LoVo (cell line): ENCODE measurements at places on chromosomes 1 and 21.

DNA sequence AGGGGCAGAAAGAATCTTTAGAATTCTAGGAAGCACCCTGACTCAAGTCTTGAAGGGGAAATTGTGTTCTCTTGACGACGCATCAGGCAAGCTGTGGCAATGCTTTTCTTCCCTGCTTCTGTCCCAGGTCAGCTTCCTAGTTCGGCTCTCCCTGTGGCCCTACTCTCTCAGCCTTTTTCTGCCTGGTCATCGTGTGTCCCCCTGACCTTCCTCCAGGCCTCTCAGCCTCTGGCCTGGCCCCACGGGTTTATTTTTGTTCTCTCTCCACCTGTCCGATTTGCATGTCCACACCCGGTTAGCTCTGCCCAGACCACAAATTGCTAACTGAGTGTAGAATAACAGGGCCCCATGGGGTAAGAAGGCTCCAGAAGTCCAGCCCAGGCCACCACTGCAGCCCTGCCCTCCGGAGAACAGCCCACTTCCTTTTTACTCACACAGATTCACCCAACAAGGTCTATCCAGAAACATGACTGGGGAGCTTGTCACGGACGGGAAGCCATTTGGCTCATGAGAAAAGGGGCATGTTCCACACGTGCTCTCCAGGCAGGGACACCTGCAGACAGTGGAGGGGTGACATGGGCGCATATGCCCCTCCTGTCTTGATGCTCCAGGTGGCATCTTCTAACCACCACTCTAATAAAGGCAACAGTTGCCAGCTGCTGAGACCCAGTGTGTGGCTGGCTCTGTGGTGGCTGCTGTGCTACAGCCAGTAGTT lies 9.8 kb downstream of the KCNN3 start:
- no peak for DNase-seq

DNA sequence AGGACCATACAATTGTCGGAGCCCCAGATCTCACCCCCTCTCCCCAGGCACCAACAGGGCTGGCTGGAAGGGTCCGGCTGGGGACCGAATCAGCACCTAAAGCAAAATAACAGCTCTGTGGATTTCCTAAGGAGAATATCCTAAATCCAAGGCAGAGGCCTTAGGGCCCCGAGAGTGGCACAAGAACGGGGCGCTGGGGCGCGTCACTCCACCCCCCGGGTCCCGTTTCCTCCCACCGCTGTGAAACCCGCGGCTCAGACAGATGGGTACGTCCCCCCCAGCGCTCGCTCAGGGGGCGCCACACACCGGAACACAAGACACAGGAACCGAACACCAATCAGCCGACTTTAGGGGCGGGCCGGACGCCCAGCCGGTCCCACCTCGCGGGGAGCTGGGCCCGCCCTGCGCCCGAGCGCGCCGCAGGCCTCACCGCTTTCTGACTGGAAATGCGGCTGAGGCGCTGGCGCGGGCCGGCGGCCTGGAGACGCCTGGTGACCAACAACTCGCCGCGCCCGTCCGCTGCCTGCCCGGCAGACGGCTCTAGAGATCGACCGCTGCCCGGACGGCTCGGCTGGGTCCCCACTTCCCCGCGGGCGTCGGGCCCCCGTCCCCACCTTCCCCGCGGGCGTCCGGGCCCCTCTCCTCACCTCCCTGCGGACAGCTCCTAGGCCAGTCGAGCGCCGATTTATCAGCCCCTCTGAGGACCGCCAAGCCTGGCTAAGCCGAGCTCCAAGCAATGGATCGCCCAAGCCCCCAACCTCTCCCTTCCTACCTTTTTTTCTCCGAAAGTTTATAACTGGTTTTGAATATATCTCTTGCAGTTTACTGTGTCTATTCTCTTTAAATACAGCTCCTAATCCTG lies at the start of gene HFM1:
Gene HFM1, minus strand, starts transcription at position 687 of the 862 bp plus-strand sequence. CDS start 3,755 bp downstream, outside the sequence.
- peak; percentile 82 for DNase-seq

DNA sequence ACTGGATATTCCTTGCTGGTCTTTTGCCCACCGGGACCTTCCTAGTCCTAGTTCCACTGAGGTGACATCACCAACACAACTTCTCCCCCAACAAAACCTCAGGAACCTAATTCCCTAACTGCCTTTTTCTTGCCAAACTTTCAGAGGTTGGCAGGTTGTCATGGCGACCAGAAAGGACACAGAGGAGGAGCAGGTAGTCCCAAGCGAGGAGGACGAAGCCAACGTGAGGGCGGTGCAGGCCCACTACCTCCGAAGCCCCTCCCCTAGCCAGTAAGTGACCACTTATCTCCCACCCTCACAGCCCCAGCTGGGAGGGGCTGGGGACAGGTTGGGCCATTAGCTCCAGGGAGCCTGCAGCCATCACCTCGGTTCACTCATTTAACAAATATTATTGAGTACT lies 815 bp downstream of the STYXL2 start:
- DNase-seq = no peak

GRCh38 chr1:84264961-84265360 lies 36.5 kb upstream of the SAMD13 start:
- DNase-seq = no peak

- no peak for DNase-seq
These were observed 152.4 kb downstream of the HLX start for GRCh38 chr1:221031458-221032203.

- no peak for DNase-seq
These were observed 50.6 kb downstream of the NRIP1 start for GRCh38 chr21:15014221-15014620.

GRCh38 chr21:44440241-44441040 lies 14.9 kb upstream of the LRRC3 start:
- DNase-seq = no peak

DNA sequence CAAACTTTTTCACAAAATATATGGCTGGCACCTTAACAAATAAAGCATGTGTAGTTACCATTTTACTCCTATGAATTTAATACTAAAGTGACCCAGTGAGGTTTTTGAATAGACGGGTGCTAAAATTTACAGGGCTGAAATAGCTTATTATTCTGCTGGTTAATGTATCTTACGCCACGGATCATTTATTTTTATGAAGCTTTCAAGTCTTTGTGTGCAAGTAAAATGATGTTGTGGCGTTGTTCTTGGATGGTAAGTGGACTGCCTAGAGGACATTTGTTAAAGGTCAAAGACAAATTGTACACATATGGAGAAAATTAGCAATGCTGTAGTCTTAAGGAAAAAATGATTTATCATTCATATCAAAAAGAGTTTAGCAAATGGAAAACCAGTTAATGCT lies 22.8 kb downstream of the INSL5 start:
- DNase-seq = no peak

DNA sequence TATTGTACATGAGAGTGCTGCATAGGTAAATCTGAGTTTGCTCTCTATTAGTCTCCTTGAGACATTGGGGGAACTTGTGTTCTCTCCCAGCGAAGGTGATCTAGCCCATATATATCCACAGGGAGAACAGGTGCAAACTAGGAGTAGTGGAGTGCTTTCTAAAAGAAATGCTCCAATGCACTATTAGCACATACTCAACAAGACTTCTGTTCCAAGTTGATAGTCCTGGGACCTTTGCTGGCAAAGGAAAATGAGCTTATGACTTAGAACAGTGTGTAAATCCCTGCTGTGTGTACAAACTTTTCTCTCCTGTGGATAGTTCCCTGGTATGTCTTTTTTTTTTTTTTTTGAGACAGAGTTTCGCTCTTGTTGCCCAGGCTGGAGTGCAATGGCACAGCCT lies 25.5 kb downstream of the CFAP126 start:
- no peak for DNase-seq

DNA sequence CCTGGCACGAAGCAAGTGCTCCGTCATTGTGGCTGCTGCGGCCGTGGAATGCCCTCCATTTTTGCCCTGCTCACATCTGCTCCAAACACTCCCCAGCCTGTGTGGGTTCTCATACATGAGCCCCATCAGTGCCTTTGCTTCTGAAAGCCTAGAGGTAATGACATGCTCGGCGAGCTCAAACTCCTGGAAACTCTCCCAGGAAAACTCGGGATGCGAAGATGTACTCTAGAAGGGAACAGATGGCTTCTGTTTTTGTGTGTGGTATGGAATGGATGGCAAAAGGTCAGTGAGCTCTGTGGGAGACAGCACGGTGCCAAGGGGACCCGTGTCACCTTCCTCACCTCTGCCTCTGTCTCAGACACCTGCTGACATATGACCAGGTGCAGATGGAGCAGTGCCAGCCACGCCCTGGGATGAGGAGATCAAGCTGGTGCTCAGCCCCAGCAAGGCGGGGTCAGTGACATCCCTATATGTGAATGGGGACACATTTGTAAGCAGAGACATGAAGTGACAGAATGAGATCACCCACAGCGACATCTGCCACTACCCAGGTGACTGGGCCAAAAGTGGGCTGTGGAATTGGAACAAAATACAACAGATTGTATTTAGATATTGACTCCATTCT lies 84.1 kb upstream of the COX20 start:
- no peak for DNase-seq

DNA sequence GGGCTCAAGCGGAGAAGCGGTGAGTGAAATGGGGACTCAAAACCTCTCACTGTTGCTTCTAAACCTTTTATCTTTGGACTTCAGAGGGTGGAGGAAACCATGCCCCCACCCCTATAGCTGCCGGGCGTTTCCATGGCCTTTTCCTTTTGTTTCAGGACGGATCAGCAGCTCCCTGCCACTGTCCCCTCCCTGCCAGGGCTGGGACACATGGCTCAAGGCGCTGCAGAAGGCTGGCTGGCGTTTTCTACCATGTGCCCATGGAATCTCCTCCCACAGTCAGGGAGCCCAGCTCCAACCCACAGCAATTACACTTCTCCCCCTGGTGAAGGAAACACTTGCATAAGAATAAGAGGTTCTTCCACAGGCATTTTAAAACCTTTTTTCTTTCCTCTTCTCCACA lies 812.7 kb downstream of the PLA2G4A start:
- no peak for DNase-seq

- DNase-seq = no peak
These were observed 144.9 kb upstream of the SOD1 start for GRCh38 chr21:31514598-31514997.

GRCh38 chr1:99648107-99648506 lies 2.2 kb downstream of the PALMD start:
- DNase-seq = no peak

- DNase-seq = no peak
These were observed 61.1 kb upstream of the LRP8 start for GRCh38 chr1:53388963-53389362.

GRCh38 chr1:25006770-25007169 lies 76.7 kb upstream of the RUNX3 start:
- no peak for DNase-seq

DNA sequence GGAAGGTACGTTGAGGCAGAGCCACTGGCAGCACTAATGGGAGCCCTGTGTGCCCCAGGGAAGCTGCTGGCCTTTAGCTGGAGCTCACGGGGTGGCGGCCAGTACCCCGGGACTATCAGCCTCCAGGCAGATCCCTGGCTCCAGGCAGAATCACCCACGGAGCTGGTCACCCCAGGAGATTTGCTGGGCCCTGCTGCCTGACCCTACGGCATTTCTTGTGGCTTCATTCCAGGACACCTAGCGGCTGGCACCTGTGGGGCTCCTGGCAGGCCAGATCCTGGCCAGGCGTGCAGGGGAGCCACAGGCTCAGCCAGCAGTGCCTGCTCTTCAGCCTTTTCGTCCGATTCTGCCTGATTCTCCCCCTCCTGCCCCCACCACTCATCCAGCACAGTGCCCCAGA lies 7.1 kb downstream of the PADI1 start:
- peak; percentile 14 for DNase-seq

GRCh38 chr1:2611621-2612437 lies 21.0 kb downstream of the MMEL1 start:
- no peak for DNase-seq

DNA sequence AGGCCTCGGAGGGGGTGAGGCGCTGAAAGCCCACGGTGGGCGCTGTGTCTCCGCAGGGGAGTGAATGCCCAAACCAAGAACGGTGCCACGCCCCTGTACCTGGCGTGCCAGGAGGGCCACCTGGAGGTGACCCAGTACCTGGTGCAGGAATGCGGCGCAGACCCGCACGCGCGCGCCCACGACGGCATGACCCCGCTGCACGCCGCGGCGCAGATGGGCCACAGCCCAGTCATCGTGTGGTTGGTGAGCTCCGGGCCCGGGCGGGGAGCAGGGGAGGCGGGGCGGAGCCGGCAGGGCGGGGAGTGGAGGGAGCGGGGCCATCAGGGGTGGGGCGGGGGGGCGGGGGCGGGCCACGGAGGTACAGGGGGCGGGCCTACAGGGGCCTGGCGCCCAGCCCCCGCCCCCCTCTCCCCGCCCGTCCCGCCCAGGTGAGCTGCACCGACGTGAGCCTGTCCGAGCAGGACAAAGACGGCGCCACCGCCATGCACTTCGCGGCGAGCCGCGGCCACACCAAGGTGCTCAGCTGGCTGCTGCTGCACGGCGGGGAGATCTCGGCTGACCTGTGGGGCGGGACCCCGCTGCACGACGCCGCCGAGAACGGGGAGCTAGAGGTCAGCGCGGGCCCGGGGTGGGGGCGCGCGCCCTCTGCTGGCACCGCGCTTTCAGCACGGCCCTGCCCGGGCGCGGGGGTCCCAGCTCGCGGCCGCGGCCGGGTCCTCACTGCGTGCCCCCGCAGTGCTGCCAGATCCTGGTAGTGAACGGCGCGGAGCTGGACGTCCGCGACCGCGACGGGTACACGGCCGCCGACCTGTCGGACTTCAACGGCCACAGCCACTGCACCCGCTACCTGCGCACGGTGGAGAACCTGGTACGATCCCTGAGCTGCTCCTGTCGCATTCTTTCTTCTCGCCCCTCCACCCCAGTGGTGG lies 15.9 kb downstream of the ESPN start:
- DNase-seq = peak; percentile 40

GRCh38 chr1:67372136-67372535 lies 58.1 kb downstream of the SERBP1 start:
- no peak for DNase-seq

DNA sequence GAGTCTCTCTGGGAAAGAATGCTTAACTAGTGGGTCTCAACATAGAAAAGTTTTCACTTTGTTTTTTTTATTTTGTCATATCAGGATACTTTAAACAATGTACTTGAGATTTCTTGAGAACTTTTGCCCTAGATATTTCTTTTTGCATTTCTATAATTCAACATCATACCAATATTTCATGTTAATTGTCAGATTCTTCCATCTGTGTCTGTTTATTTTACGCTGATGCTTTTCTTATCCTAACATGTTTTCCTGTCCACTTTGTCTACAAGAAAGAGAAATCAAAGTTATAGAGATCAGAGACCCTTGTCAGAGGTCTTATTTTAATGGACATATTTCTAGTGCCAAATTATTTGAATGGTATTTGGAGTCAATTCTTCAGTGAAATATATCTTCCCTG lies 95.5 kb upstream of the B3GALT2 start:
- no peak for DNase-seq

GRCh38 chr21:44998621-44999427 lies 59.0 kb downstream of the SLX9 start:
- no peak for DNase-seq

GRCh38 chr1:200337410-200337809 lies 72.4 kb downstream of the ZNF281 start:
- DNase-seq = no peak
